ENCODE measurements at places on chromosomes 7 and 10.

- H3K36me3 ChIP-seq, result no peaks in the 10 kb centered on the region
- DNase-seq, result peak; percentile 56
- H3K4me3 ChIP-seq, result no peak overlapping the region
- peaks cover 4% of the 10 kb centered on the region for H3K27me3 ChIP-seq
These were observed 153.7 kb upstream of the AGK start for GRCh38 chr7:141397236-141398163.

DNA sequence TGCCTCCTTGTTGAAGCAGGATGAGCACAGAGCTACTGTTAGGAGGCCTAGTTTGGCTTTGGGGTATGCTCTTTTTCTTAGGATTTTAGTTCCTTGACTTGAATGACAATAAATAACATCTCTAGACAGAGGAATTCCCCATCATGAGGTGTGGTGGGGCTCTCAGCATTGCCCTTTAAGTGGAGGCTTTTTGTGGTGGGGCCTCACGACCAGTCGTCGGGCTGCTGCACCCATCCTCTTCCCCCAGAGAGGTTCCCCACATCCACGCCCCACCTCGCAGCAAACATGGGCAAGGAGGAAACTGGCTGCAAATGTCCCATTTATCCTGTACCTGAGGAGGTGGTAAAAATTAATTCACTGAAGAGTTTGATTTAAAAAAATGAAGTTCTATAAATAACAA is 36.1 kb upstream of the TARP start:
- peaks cover 9% of the 10 kb centered on the region for H3K27me3 ChIP-seq
- no peak overlapping the region for H3K4me3 ChIP-seq
- no peak for DNase-seq
- no peak overlapping the region for H3K27ac ChIP-seq
- H3K4me1 ChIP-seq, result no peaks in the 10 kb centered on the region

GRCh38 chr10:71221586-71222202 is 9.3 kb downstream of the UNC5B start:
- H3K4me1 ChIP-seq, result peaks cover 10% of the 10 kb centered on the region
- no peaks in the 10 kb centered on the region for H3K27me3 ChIP-seq
- no peak overlapping the region for H3K27ac ChIP-seq
- H3K4me3 ChIP-seq, result no peak overlapping the region
- no peak for DNase-seq

DNA sequence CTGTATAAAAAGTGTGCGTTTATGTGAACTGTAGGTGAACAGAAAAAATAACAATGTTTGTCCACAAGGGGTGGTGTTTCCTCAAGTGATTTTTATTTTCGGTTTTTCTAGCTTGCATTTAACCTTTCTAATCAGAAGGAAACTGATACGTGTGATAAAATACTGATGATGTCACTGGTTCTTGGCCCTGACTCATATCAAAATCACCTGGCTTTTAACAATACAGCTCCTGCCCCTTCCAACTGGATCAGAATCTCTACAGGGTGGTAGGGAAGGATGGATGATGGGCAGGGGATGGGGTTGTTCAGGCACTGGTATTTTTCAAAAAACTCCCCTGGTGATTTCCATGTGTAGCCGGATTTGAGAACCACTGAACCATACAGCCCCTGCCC is 10.9 kb downstream of the NPFFR1 start:
- no peaks in the 10 kb centered on the region for H3K36me3 ChIP-seq
- H3K27ac ChIP-seq, result no peak overlapping the region
- no peaks in the 10 kb centered on the region for H3K4me1 ChIP-seq
- H3K27me3 ChIP-seq, result no peaks in the 10 kb centered on the region
- no peak for DNase-seq
- H3K4me3 ChIP-seq, result no peak overlapping the region

DNA sequence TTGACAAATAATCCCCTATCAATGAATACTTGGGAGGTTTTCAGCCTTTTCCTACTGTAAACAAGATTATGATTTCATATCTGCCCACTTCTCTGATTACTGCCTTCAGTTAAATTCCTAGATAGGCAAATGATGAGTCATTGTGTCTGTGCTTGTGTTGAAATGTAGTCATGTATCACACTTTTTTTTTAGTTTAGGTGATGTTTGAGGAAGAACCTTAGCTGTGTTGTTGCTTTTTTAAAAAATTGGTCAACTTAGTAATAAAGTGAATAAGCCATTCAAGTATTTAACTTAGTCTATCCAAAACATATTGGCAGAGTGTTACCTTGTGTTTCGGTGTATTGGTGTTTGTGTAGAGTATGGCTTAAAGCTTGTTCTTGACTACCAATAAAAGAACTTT is 60.0 kb downstream of the WAC start:
- H3K4me1 ChIP-seq, result peaks cover 43% of the 10 kb centered on the region
- no peak overlapping the region for H3K4me3 ChIP-seq
- H3K27me3 ChIP-seq, result no peaks in the 10 kb centered on the region
- H3K36me3 ChIP-seq, result peaks cover 52% of the 10 kb centered on the region

DNA sequence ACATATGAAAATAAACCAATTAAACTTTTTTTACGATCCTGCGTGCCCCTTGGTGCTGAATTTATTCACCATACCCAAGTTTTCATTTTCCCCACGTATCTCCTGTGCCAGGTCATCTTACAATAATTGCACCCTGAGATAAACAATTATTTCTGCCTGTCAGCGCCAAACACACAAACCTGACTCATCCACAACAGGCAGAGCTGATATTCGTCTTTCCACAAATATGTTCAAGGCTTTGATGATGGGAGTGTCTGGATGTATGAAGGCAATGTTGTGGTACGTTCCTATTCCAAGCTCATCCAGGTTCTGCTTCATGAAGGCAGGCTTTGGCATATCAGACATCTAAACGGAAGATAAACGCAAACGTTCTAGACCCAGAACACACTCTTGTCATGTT is 45.8 kb upstream of the RHEB start:
- DNase-seq, result no peak
- no peak overlapping the region for H3K4me3 ChIP-seq
- no peak overlapping the region for H3K27ac ChIP-seq

GRCh38 chr10:44051584-44052385 is 333.1 kb downstream of the CXCL12 start:
- peaks cover 12% of the 10 kb centered on the region for H3K27me3 ChIP-seq
- DNase-seq, result no peak
- H3K4me3 ChIP-seq, result no peak overlapping the region
- no peak overlapping the region for H3K27ac ChIP-seq

- H3K4me3 ChIP-seq, result no peak overlapping the region
- no peaks in the 10 kb centered on the region for H3K4me1 ChIP-seq
- H3K27ac ChIP-seq, result no peak overlapping the region
- H3K36me3 ChIP-seq, result peaks cover 3% of the 10 kb centered on the region
- DNase-seq, result peak; percentile 83
- H3K27me3 ChIP-seq, result no peaks in the 10 kb centered on the region
These were observed 164.4 kb downstream of the GLRX3 start for GRCh38 chr10:130300608-130301020.

DNA sequence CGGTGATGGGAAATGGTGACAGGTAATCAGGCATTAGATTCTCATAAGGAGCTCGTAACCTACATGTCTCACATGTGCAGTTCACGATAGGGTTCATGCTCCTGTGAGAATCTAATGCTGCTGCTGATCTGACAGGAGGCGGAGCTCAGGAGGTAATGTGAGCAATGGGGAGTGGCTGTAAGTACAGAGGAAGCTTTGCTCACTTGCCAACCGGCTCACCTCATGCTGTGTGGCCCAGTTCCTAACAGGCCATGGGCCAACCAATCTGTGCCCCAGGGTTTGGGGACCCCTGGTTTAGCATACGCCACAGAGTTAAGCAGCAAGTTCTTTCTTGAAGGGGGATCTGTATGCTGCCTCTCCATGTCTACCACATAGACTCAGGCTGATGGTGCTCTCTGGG is 133.1 kb downstream of the IQUB start:
- no peak overlapping the region for H3K4me3 ChIP-seq
- H3K4me1 ChIP-seq, result no peaks in the 10 kb centered on the region
- no peak for DNase-seq
- no peaks in the 10 kb centered on the region for H3K36me3 ChIP-seq
- H3K27me3 ChIP-seq, result no peaks in the 10 kb centered on the region

DNA sequence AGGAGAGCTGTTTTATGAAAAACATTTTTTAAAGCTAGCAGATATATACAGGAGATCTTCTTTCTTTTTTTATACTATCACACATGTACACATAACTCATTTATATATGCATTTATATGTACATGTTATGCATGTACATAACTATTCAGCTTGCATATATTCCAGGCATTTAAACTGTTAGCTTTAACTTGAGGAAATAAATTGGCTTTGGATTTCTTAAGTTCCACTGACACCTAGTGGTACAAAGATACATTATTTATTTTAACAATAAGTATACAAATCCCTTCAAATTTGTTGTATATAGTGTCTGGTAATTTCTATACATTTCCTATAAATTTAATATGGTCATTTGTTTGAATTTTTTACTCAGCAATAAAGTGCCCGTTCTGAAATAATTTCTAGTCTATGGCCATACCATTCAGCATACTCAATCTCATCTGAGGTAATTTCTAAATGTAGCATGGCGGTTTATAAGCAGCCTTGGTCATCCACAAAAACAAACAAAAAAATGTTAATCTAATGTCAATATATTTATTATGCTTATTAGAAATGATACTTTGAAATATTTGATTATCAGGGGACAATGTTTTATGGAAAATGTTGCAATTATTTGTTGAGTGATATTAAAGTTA is 11.6 kb downstream of the ZDHHC6 start:
- no peaks in the 10 kb centered on the region for H3K4me1 ChIP-seq
- no peak for DNase-seq
- H3K4me3 ChIP-seq, result no peak overlapping the region

- no peaks in the 10 kb centered on the region for H3K36me3 ChIP-seq
- H3K27me3 ChIP-seq, result peaks cover 7% of the 10 kb centered on the region
- no peaks in the 10 kb centered on the region for H3K4me1 ChIP-seq
- DNase-seq, result no peak
- no peak overlapping the region for H3K4me3 ChIP-seq
These were observed 44.0 kb downstream of the VWA2 start for GRCh38 chr10:114283091-114283490.

DNA sequence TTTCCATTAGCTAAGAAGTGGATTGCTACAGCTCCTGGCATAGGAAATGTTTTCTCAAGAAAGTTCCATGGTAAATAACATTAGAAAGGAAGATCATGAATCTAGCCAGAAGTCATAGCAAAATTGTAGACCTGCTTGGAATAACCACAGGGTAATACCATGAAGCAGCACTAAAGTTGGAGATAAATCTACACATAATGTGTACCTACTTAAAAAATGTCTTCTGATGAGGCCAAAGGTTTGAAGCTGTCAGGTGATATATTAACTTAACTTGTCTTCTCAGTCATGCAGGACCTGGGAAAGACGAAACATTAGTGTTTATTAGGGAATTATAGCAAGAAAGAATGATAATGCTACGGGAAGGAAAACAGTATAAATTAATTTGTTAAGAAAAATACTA is 6.3 kb downstream of the CISD1 start:
- peaks cover 15% of the 10 kb centered on the region for H3K36me3 ChIP-seq
- H3K27ac ChIP-seq, result no peak overlapping the region
- peaks cover 28% of the 10 kb centered on the region for H3K4me1 ChIP-seq
- no peak for DNase-seq

GRCh38 chr10:103847909-103848468 is 7.4 kb downstream of the SH3PXD2A start:
- no peak overlapping the region for H3K4me3 ChIP-seq
- no peak for DNase-seq
- H3K27ac ChIP-seq, result no peak overlapping the region

DNA sequence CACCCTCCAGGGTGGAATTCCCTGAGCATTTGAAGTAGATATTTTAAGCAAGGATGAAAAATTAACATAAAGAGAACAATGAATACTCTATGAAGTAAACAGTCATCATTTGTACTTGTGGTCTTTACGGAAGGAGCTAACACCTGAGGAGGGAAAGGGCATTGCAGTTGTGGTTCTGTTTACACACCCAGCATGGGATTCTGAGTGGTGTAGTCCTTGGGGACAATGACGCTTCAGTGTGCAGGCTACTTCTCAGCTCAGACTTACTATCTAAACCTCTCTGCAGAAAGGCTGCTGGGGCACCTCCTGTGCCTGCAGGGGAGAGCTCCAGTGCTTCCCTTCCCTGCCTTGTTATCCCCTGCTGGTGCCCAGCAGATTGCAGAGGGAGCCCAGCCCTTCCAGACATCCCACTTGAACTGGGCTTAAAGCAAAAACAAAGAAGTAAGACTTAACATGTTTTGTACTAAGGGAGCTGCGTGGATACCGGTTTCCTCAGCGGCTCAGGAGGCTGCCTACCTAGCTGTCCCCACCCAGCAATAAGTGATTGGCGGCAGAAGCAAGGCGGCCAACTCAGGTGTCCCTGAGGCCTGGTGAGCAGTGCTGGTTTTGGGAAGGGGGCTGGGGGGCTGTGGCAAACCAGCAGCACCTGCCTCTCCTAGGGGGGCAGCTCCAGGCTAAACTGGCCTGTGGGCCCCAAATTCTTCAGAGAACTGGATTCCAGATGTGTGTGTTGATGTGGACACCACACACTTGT is 89.1 kb downstream of the CELF2 start:
- H3K36me3 ChIP-seq, result no peaks in the 10 kb centered on the region
- DNase-seq, result no peak
- H3K4me1 ChIP-seq, result no peaks in the 10 kb centered on the region
- H3K27me3 ChIP-seq, result no peaks in the 10 kb centered on the region

DNA sequence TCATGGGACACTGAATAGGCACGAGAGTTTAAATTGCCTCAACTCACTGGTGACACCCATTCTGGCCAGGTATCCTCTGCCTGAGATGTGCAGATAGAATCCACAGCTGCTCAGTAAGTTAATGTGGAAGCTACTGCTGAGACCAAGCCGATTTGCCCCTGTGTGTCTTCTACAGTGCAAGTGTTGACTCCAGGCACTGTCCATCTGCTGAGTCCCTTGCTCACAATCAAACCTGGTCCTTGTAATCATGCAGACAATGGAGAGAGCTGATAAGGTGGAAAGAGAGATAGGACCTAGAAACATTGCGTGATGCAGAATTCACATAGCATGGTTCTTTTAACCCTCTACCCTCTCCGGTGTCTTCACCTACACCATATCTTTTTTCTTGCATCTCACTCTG is 101.4 kb downstream of the ITGB8 start:
- H3K4me3 ChIP-seq, result no peak overlapping the region
- no peak for DNase-seq
- H3K36me3 ChIP-seq, result no peaks in the 10 kb centered on the region
- H3K27ac ChIP-seq, result no peak overlapping the region
- peaks cover 20% of the 10 kb centered on the region for H3K27me3 ChIP-seq
- H3K4me1 ChIP-seq, result no peaks in the 10 kb centered on the region

All from osteocyte (in vitro differentiated cells).